ENCODE measurements at places on chromosomes 16 and 17.

- DNase-seq, result no peak
Measured at GRCh38 chr16:854808-855410, 54.4 kb upstream of the GNG13 start.

- no peak for DNase-seq
Measured at GRCh38 chr17:8921147-8921546, 44.4 kb downstream of the PIK3R5 start.

DNA sequence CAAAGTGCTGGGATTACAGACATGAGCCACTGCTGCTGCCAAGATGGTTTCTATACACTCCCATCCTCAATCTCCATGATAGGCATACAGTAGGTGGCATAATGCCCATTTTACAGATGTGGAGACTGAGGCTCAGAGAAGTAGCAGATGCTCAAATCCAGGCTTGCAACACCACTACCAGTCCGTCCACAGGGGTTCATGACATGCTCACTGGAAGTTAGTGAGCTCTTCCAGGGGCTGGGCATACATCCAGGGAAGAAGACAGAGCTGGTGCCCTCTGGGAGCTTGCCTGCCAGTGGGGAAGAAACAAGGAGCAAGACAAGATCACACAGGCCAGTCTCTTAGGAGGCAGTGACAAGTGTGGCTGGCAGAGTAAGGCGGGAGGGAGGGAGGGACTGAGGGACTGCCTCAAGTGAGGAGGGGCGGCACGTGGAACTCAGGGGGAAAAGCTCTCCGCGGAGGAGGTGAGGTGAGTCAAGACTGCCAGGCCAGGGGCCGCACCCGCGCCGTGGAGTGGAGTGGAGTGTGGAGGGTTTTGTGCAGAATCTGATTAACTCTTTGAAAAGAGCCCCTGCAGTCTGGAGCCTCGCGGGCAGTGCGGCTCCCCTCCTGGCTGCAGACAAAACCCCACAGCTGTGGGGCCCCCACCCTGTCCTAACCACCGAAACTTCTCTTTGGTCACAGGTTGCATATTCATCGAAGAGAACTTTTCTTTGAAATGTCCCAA lies 27.9 kb downstream of the SREBF1 start:
- DNase-seq, result no peak

GRCh38 chr17:7842380-7843256 lies 8.6 kb downstream of the KDM6B start:
- peak; percentile 97 for DNase-seq

GRCh38 chr16:52597073-52597771 lies 50.3 kb upstream of the TOX3 start:
- no peak for DNase-seq

DNA sequence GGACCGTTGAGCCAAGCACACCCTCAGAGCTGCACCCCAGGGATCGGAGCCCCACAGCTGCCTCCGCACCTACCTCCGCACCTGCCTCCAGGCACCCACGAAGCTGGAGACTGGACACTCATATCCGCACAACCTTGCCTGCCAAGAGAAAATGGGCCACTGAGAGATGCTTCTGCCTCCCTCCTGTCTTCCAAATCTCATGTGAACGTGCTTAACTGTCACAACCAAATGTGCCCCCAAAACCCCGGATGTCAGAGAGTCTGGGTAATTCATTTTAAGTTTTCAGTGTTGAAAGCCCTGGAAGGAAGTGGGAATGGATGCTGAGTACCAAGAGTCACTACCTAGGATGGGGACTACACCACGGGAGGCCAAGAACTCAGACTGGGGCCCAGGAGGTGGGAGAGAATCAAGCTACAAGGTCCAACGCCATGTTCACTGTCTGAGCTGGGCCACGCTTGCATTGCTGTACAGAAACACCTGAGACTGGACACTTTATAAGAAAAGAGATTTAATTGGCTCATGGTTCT lies 49.5 kb upstream of the MEAK7 start:
- DNase-seq, result no peak

DNA sequence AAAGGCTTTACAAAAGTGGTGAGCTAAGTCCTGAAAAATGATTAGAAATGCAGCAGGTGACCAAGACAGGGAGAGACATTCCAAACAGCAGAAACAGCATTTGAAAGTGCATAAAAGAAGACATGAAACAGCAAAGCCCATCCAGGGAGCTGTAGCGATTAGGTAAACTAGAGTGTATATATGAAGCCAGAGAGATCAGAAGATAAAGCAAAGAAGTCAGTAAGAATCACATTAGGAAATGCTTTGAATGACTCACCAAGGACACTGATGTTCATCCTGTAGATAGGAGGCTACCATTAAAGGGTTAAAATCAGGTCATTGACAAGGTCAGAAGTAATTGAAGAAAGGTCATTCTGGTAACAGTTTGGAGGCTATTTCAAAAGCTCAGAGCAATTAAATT lies 27.6 kb upstream of the VAT1L start:
- no peak for DNase-seq

GRCh38 chr17:164303-165235 lies 16.9 kb downstream of the DOC2B start:
- DNase-seq, result peak; percentile 28

GRCh38 chr17:2416010-2416734 lies 15.3 kb upstream of the MNT start:
- peak; percentile 79 for DNase-seq

DNA sequence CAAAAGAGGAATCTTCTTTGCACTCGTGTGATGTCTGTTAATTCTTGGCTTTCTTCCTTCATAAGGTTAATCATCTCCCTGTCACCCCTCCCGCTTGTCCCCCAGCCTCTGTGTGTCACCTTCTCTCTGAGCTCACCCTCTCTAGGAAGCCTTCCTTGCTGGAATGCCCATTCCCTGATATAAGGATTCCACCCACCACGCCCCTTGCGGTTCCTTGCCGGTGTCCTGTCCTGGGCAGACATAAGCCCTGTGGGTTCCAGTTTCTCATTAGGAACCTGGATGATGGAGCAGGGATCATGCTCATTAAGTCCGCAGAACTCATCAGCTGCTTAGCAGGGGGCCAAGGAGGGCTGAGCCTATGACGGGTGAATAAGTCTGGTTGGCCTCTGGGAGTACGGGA lies 559.3 kb downstream of the MAF start:
- DNase-seq, result no peak

GRCh38 chr17:41973408-41973811 lies 6.8 kb downstream of the CNP start:
- DNase-seq, result no peak

GRCh38 chr17:47096343-47096742 lies 92.8 kb downstream of the CDC27 start:
- no peak for DNase-seq

DNA sequence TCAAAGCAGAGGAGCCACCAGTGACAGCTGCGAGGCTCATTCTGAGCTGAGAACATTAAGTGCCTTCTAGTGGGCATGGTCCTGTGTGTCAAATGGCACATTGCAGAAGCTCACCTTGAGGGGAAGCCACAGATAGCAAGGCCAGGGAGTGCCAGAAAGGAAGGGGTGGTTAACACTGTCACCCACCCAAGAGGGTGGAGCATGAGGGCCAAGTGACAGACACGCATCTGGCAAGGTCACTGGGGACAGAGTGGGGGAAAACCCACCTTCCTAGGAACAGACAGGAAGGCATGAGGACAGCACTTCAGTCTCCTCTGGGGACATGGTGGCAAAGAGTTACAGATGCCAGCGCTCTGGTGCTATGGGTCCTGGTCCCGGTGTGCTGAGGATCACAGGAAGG lies 22.1 kb downstream of the NUBP1 start:
- no peak for DNase-seq

- no peak for DNase-seq
Measured at GRCh38 chr16:78353640-78354275, 254.3 kb downstream of the WWOX start.

GRCh38 chr17:40499551-40500189 lies 1.8 kb downstream of the TNS4 start:
- DNase-seq, result peak; percentile 66

- DNase-seq, result no peak
Measured at GRCh38 chr17:2082003-2082781, 27.3 kb downstream of the HIC1 start.

- DNase-seq, result no peak
Measured at GRCh38 chr16:20620770-20621169, 44.6 kb upstream of the ACSM2B start.

DNA sequence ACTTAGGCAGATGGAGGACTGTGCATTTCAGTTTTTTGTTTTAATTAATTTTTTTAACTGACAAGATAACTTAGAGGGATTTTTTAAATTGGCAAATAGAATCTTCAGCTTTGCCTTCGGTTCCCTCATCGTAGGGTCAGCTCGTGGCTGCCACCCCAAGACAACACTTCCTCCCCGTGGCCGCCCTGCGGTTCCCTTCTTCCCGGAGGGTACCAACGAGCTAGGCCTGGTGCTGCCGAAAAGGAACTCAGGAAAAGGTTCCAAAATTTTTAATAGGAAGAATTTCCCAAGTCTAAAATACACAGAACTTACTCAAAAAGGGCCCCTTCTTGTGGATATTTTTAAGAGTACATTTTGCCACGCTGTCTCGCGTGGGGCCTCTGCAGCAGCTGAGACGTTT lies 210.4 kb upstream of the CHMP6 start:
- DNase-seq, result no peak

- DNase-seq, result no peak
Measured at GRCh38 chr17:4198995-4199394, 56.0 kb downstream of the CYB5D2 start.

DNA sequence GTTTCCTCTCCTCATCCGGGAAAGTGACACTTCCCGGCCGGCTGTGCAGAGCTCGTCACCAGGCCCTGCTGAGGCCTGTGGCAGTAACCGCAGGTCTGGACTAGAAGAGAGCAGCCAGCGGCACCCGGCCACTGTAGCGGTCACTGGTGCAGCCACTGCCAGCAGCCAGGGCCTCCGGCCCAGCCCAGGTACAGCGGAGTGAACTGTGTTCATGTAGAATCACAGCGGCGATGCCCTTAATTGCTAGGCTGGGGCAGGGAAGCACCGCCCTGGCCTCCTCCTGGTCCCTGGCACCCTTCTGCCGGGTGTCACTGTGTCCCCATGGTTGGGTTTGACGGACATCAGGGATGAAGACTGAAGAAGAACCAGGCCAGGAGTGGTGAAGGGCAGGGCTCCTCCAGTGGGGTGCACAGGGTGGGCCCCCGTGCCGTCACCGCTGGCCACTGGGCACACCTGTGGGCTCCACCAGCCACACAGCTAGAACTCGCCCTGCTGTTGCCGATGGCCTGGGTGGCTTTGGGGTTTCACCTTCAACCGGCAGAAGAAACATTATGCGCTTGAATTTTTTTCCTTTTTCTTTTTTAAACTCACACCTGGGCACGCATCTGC lies 165.2 kb upstream of the CHMP6 start:
- DNase-seq, result no peak

GRCh38 chr17:55144518-55144917 lies 120.2 kb upstream of the HLF start:
- DNase-seq, result no peak

DNA sequence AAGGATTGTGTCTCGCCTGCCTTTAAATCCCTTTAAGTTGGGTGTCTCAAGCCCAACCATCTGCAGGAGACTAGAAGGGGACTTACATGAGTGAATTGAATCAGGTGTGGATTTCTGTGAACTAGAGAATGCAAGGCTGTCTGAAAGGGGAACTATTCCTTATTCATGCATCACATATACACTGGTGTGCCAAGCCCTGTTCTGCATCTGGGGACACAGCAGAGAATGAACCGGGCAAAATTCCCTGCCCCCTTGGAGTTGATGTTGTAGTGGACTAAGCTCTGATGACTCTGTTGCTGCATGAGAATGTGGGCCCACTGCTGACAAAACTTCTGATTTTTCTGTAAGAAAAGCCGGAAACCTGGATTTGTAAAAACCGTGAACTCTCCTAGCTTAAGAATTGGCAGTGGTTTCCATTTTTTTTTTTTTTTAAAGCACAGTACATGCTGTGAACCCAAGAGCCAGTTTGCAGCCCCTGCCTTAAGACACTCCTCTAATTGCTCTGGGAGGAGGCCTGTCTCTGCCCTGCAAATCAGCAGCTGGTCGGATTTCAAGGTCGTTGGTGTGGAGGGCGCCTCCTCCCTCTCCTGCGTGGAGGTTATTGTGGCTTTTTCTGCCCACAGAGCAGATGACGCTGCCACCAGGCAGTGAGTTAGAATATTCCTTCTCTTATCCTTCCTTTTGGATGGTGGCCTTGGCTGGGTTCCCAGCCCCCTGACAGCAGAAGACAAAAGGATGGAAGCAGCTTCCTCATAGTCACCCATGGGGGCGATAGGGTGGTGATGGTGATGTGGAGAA lies 131.0 kb downstream of the PRKCB start:
- no peak for DNase-seq

DNA sequence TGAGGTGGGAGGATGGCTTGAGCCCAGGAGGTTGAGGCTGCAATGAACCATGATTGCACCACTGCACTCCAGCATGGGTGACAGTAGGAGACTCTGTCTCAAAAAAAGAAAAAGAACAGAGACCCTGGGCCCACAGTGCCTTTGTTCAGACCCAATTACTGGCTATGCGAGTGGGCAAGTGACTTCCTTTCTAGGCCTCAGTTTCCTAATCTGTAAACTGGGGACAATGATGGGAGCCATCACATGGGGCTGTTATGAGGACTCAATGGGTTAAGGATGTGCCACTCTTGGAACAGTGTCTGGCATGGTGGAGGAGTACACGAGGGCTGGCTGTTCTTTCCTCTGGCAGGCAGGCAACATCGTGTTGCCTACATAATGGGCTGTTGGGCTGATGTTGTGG lies 47.3 kb upstream of the NDRG4 start:
- no peak for DNase-seq

DNA sequence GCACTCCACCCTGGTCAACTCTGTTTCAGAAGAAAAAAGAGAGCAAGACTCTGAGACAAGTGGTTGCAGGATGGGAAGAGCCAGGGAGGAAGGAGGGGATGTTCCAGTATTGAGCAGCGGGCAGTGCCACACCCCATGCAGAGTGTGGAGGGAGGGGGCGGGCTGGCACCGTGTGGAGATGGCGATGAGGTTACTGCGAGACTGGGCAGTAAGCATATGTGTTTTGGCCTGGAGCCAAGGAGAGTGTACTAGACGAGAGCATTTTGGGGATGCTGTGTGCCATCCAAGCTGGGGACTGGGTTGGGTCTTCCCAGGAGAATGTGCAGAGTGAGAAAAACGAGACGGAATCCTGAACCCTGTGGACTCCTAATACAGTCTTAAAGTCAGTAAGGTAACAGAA lies 3.4 kb downstream of the TBC1D24 start:
- no peak for DNase-seq

GRCh38 chr17:28366605-28367004 lies 1.6 kb upstream of the SEBOX start:
- DNase-seq, result no peak

- DNase-seq, result no peak
Measured at GRCh38 chr17:57861790-57862693, 12.2 kb upstream of the MRPS23 start.

DNA sequence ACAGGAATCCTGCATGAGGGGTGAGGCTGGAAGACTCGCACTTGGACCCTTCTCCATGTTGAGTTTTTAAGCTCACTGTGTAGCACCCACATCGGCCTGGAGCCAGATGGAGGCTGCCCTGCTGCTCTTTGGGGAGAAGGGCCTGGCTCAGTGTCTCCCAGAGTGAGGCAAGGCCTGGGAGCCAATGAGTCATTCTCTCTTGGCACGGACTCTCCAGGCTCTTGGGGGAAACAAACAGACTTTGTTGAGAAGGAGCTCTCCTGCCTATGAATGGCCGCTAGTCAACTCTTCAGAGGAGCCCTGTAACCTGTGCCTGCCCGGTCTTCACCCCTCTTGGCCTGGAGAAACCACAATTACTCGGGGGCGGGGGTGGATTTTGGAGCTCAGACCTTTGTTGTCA lies 50.8 kb upstream of the MAF start:
- peak; percentile 72 for DNase-seq

- no peak for DNase-seq
Measured at GRCh38 chr16:12794486-12795387, 8.9 kb downstream of the CPPED1 start.
